ENCODE measurements at places on chromosomes 3 and 15.

DNA sequence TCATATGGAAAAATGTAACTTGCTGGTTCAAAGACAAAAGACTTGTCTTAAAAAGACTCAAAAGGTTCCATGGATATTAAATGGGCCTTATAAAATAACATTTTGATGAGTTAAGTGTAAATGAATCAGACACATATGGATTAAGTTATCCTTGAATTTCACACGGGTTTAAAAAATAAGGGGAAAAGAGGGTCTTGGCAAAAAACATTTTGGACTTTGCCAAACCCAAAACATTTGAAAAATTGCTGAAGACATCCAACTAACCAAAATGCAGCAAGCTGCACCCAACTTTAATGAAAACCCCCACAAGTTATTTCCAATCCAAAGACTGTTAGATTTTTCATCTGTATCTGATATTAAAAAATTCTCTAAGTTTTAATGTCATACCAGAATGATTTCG is 200.7 kb downstream of the MEIS2 start:
- H3K4me3 ChIP-seq, result no peak overlapping the region
- no peak overlapping the region for H3K27ac ChIP-seq
- peaks cover 13% of the 10 kb centered on the region for H3K4me1 ChIP-seq

DNA sequence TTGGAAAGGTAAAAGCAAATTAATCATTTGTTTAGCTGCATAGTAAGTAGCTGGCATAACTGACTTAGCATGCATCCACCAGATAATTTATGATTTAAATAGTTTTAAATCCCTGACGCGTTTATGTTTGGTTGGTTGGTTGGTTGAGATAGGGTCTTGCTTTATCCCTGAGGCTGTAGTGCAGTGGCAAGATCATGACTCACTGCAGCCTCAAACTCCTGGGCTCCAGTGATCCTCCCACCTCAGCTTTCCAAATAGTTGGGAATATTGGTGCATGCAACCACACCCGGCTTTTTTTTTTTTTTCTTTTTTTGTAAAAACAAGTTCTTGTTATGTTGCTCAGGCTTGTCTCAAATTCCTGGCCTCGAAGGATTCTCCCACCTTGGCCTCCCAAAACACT is 263.4 kb downstream of the MCTP2 start:
- H3K4me3 ChIP-seq, result no peak overlapping the region
- DNase-seq, result no peak
- H3K27me3 ChIP-seq, result peaks cover 6% of the 10 kb centered on the region
- H3K27ac ChIP-seq, result no peak overlapping the region
- H3K4me1 ChIP-seq, result no peaks in the 10 kb centered on the region

GRCh38 chr3:2793987-2794386 is 316.2 kb downstream of the IL5RA start:
- H3K27ac ChIP-seq, result no peak overlapping the region
- H3K36me3 ChIP-seq, result no peaks in the 10 kb centered on the region
- no peak overlapping the region for H3K4me3 ChIP-seq

- H3K4me3 ChIP-seq, result no peak overlapping the region
- no peaks in the 10 kb centered on the region for H3K4me1 ChIP-seq
- H3K27ac ChIP-seq, result no peak overlapping the region
- H3K27me3 ChIP-seq, result no peaks in the 10 kb centered on the region
- H3K36me3 ChIP-seq, result no peaks in the 10 kb centered on the region
- DNase-seq, result no peak
Observed at GRCh38 chr3:160911411-160911810, 155.4 kb downstream of the PPM1L start.

- 0 out of 2 replicates have a peak, but pooled peaks cover 6% of the 10 kb centered on the region for H3K4me1 ChIP-seq
- DNase-seq, result no peak
- H3K27me3 ChIP-seq, result no peaks in the 10 kb centered on the region
- H3K27ac ChIP-seq, result no peak overlapping the region
- no peaks in the 10 kb centered on the region for H3K36me3 ChIP-seq
Observed at GRCh38 chr15:101338502-101339057, 43.5 kb upstream of the SNRPA1 start.

DNA sequence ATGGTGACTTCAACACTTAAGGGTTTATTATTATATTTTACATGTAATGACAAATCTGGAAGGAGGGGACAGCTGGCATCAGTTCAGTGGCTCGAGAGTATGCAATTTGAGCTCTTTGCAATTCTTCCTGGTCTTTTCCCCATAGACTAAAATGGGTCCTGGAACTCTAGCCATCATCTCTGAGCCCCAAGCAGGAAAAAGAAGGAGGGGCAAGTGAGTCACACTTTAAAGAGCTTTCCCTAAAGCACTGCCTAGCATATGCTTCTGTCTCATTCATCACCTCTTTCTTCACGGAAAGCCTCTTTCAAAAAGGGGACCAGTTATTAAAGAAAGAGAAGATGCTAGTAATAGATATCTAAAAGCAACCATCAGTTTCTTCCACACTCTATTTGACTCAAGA is 466.3 kb downstream of the ZIC1 start:
- no peaks in the 10 kb centered on the region for H3K27me3 ChIP-seq
- H3K36me3 ChIP-seq, result no peaks in the 10 kb centered on the region
- H3K4me3 ChIP-seq, result no peak overlapping the region
- H3K27ac ChIP-seq, result no peak overlapping the region

DNA sequence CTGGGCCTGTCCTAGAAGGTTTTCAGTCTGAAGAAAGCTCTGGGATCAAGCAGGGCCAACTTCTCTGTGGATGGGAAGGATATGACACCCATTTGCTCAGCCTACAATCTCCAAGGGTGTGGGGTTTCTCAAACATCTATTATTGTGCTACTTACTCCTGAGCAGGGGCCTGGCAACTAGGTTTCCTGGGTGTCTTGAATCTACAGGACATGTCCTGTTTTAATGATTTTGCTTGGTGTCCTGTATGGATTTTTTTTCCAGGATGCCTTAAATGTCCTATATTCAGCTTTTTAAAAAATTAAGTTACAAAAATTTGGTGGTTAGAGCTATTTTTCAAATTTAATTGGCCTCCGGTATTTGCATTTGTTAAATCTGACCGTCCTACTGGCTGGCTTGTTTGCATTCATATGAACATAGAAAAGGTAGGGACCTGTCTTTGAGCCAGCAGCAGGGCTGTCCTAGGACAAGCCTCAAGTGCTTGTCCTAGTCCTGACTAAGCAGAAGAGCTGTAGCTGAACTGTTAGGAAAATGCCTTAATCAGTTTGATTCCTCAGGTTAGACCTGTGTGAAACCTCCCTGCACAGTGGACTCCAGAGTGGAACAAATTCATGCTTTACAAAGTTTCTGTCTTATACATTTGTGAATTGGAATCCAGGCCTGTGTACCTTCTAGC is 40.0 kb upstream of the LMOD3 start:
- H3K4me1 ChIP-seq, result peaks cover 15% of the 10 kb centered on the region
- H3K27ac ChIP-seq, result no peak overlapping the region
- H3K4me3 ChIP-seq, result no peak overlapping the region
- H3K36me3 ChIP-seq, result no peaks in the 10 kb centered on the region
- H3K27me3 ChIP-seq, result no peaks in the 10 kb centered on the region
- no peak for DNase-seq

GRCh38 chr3:162398554-162398953 is 901.9 kb downstream of the OTOL1 start:
- no peak overlapping the region for H3K27ac ChIP-seq
- H3K36me3 ChIP-seq, result no peaks in the 10 kb centered on the region
- no peaks in the 10 kb centered on the region for H3K4me1 ChIP-seq
- H3K27me3 ChIP-seq, result no peaks in the 10 kb centered on the region

DNA sequence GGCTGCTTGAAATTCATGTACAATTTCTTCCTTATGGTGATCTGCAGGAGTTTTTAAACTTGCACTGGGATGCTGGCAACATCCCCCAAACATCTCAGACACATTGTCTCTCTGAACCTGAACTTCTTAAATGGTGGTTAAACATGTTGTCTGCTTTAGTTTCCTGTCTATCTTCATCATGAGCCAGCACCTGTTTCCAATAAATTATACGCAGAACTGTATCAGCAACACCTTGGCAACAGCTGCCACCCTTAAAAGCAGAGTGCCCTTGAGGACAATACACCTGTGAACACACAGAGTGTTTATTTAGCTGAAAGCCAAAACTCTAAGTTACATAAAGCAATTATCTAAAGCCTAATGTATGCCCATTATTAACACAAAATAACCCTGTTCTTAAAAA is 242.9 kb downstream of the WNT5A start:
- H3K27ac ChIP-seq, result no peak overlapping the region
- no peaks in the 10 kb centered on the region for H3K36me3 ChIP-seq
- H3K27me3 ChIP-seq, result no peaks in the 10 kb centered on the region
- no peak overlapping the region for H3K4me3 ChIP-seq

DNA sequence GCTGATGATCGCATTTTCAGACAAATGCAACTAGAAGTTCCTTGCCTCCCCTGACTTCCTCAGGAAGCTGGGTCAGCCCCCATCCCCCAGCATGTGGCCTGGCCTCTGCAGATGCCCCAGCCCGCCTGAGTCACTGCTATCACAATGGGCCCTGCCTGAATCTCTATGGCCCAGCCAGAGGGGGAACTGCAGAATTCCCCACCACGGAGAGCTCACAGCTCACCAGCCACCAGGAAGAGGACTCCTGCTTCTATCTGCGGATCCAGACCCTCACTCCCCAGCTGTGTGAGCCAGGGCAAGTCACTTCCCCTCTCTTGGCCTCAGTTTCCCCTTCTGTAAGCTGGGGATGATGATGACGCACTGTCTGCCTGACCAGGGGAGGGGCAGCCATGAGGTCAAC is 6.9 kb downstream of the PLXND1 start:
- H3K27ac ChIP-seq, result no peak overlapping the region
- peaks cover 21% of the 10 kb centered on the region for H3K4me1 ChIP-seq
- H3K27me3 ChIP-seq, result no peaks in the 10 kb centered on the region
- H3K36me3 ChIP-seq, result no peaks in the 10 kb centered on the region
- H3K4me3 ChIP-seq, result no peak overlapping the region

- no peak overlapping the region for H3K27ac ChIP-seq
- no peaks in the 10 kb centered on the region for H3K27me3 ChIP-seq
- no peak overlapping the region for H3K4me3 ChIP-seq
- DNase-seq, result no peak
- H3K36me3 ChIP-seq, result no peaks in the 10 kb centered on the region
Observed at GRCh38 chr3:165920984-165921383, 83.8 kb upstream of the BCHE start.

DNA sequence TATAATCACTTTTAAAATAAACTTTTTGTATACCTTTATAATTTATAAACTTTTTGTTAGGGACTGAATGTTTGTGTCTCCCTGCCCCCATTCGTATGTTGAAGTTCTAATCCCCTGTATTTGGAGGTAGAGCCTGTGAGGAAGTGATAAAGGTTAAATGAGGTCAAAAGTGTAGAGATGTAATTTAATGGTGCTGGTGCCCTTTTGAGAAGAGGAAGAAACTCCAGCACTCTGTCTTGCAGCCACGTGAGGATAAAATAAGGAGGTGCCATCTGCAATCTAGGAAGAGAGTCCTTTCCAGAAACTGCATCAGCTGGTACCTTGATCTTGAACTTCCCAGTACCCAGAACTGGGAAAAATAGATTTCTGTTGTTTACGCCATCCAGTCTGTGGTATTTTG is 106.1 kb upstream of the RGMA start:
- peaks cover 47% of the 10 kb centered on the region for H3K27me3 ChIP-seq
- H3K27ac ChIP-seq, result no peak overlapping the region
- H3K4me1 ChIP-seq, result no peaks in the 10 kb centered on the region

DNA sequence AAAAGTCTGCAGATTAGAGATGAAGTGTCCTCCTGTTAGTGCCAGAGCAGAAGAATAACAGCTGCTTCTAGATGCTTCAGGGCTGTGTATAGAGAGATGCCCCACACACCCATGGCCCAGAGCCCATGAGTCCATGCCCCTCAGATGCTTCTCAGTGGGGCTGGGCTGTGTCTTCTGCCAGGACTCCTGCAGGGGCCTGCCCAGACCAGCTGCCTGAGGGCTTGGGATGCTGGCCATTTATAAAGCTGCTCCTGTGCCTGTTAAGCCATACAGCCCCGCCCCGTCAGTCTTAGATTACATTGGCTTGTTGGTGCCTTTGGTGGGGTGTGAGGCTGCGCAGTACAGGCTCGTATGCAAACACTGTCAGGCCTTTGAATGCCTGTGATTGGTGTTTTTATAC is 318.0 kb upstream of the CTDSPL start:
- no peaks in the 10 kb centered on the region for H3K36me3 ChIP-seq
- DNase-seq, result no peak
- H3K4me3 ChIP-seq, result no peak overlapping the region
- peaks cover 20% of the 10 kb centered on the region for H3K27me3 ChIP-seq
- no peak overlapping the region for H3K27ac ChIP-seq
- no peaks in the 10 kb centered on the region for H3K4me1 ChIP-seq

GRCh38 chr15:39465843-39466749 is 114.8 kb upstream of the THBS1 start:
- H3K4me3 ChIP-seq, result no peak overlapping the region
- no peaks in the 10 kb centered on the region for H3K36me3 ChIP-seq
- no peaks in the 10 kb centered on the region for H3K27me3 ChIP-seq
- H3K4me1 ChIP-seq, result no peaks in the 10 kb centered on the region
- no peak for DNase-seq
- H3K27ac ChIP-seq, result no peak overlapping the region
